CD4-positive, alpha-beta T cell treated with Interleukin-21 for 1 hour (primary cell): ENCODE measurements at places on chromosomes 2 and 18.

- DNase-seq = no peak
These were observed 98.7 kb upstream of the POU3F3 start for GRCh38 chr2:104755026-104755878.

DNA sequence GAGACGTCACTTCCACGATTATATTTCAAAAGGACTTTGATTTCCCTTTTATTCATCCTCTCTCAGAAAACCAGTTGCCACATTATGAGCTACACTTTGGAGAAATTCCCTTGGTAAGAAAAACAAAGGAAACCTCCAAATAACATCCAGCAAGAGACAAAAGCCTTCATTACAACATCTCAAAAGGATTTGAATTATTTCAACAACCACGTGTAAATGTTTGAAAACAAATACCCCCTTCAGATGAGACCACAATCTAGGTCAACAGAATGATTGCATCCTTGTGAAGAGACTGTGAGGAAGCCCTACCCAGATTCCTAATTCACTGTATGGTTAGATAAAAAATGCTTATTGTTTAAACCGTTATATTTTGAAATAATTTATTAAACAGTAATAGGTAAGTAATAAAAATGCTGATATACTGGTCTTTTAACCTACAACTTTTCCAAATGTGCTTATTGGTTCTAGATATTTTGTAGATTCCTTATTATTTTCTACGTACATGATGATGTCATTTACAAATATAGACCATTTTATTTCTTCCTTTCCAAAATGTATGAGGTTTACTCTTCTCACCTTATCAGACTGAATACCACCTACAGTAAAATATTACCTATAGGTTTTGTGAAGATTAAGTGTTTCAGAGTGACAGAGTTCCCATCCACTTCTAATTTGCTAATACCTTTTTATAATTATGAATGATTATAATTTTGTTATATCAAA is 922.7 kb upstream of the CHAC2 start:
- DNase-seq = no peak

- no peak for DNase-seq
These were observed 17.1 kb upstream of the CACNB4 start for GRCh38 chr2:152115952-152116351.

DNA sequence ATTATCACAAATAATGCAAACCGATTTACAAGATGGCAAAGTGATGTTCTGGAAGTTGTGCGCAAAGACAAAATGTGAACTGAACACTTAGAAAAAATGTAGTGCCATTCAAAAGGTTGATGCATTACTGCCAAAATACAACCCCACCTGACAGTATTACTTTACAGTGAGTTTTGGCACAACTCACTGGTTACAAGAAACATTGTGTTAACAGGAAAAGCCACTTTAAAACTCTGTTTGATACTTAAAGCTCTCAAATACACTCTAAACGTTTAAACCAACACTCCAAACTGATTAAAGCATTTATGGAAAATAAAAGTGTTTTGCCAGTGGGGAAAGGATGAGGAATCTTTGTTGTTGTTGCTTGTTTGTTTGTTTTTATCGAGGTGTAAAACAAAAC is 173.4 kb upstream of the SATB2 start:
- no peak for DNase-seq

DNA sequence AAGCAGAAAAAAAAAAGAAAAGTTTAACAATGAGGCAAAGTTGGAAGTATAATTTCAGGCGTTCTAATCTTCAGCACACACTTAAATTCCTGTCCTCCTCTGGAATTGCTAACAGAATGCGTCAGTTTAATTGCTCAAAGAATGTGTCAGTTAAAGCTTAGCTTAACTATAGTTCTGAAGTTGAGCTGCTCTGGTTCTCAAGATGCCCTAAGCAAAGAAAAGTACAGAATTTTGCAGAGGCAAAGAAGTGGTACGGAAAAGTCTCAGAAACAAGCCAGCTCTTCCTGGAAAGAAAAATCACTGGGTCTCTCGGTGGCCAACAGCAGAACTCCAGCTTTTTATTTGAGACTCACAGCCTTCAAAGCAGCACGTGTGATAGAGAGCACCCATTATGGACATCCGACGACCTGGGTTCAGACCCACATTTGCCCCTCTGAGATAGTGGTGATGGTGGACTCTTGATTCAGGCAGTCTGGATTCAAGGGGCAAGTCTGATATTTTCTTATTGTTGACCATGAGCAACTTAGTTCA is 22.2 kb upstream of the MYO3B start:
- DNase-seq = no peak

DNA sequence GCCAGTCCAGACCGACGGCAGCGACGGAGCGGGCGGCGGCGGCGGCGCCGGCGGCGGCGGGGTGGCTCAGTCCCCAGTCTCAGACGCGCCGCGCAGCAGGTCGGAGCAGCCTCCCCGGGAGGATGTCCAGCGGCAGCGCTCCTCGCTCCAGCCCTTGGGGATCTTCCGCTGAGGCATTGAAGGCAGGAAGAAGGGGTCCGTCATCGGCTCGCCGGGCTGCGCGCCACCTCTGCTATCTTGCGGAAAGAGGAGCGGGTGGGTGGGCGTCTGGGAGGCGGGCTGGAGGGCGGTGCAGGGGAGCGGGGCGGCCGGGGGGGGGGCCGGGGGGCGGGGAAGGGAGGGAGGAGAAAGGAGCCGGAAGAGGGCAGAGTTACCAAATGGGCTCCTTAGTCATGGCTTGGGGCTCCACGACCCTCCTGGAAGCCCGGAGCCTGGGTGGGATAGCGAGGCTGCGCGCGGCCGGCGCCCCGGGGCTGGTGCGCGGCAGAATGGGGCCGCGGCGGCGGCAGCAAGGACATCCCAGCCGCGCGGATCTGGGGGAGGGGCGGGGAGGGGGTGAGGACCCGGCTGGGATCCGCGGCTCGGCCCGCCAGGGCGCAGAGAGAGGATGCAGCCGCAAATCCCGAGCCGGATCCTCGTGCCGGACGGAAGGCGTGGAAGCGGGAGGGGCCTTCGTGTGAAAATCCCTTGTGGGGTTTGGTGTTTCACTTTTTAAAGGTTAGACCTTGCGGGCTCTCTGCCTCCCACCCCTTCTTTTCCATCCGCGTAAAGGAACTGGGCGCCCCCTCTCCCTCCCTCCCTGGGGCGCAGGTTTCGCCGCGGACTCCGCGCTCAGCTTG is at the start of gene NETO1:
Gene NETO1, minus strand, starts transcription at position 242 of the 839 bp plus-strand sequence. CDS start 696 bp downstream, outside the sequence.
- DNase-seq = no peak
